NCI-H2107 (cell line): ENCODE measurements at places on chromosomes 1 and 21.

DNA sequence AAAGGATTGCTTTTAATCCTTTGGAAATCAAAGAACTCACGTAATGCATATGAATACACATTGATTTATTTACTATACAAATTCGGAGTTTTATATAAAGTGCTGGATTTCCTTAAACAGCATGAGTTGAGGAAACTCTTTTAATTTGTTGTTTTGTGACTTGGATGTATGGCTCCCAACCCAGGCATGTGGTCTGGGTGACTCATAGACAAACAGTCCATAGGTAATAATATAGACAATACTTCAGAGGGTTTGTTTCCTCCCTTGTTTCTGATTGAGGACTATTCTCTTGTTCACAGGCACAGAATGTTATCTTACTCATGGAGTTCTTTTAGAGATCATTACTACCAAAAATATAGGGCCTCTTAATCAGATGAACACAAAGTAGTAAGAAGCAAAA lies 43.8 kb downstream of the XPR1 start:
- no peak for DNase-seq

DNA sequence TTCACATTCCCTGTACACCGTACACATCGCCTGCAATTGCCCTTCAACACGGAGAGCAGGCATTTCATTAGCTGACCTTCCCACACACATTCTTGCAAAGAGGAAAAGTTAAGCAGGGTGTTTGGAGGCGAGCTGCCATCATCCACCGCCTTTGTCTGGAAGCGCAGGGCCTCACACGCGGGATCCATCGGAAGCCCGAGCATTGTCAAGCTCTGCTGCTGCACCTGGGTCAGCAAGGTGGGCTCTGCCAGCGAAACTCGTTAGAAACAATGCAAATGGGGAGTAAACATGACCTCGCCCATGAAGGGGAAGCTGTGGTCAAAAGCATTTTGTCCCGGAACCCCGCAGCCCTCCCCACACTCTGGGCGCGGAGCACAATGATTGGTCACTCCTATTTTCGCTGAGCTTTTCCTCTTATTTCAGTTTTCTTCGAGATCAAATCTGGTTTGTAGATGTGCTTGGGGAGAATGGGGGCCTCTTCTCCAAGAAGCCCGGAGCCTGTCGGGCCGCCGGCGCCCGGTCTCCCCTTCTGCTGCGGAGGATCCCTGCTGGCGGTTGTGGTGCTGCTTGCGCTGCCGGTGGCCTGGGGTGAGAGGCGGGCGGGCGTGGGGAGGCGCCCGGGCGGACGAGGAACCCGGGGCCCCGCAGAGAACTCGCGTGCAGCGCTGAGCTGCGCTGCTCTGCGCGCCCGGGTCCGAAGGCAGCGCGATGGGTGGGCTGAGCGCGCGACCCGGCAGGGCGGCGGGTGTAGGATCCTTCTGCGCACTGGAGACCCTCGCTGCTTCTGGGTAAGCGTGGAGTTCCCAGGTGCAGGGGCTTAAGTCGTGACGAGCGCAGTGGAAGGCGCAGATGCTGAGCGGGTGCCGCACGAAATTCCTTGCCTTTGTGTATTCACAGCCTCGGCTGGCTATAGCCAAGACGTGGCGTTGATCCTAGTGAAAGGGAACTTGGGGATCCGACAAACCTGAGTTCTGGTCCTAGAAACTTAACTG lies at the start of gene CR1:
Gene CR1 (plus strand): TSS at position 357 of the 992 bp plus-strand sequence. CDS start 111 bp downstream, at position 468.
- no peak for DNase-seq

DNA sequence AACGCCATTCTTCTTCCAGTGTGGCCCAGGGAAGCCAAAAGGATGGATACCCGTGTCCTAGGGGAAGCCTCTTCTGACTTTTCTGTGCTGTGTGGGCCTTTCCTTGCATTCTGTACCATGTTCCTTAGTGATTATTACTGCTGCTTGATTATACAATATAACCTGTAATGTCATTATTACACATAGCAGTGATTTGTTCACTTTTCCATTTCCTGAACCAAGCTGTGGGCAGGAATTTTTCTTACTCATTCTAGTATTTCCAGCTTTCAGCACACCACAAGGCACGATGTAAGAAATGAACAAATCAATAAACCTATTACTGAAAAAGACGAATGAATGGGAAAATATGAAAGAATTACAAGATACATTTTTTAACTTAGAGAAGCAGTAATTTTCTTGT lies 8.4 kb upstream of the USP33 start:
- no peak for DNase-seq

GRCh38 chr1:16204634-16205333 lies 7.7 kb downstream of the ARHGEF19 start:
- no peak for DNase-seq

DNA sequence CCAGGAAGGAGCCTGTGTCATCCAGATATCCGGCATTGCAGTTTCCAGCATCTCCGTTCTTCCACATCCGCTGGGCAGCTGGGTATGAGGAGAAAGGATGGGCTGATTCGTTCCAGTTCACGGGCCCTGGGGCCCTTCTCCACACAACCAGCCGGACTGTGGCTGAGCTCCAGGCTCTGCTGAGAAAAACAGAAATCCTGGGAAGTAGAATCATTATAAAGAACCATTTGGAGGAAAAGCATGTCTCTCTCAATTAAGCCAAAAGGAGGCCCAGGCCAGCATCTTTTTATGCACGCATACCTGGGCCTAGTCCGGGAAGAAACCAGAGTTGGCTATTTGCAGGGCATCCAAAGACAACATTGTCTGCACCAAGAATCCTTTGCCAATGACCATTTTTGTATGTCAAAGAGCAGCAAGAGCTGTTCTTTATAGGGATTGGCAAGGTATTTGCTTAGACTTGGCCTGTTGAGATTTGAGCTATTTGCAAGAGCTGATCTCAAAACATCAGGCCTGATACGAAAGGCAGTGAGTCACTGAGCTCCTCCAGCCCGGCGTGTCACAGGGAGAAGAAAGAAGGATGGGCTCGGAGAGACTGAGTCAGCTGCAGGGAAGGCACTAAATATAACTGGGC lies 84.9 kb upstream of the ARHGEF16 start:
- no peak for DNase-seq

GRCh38 chr1:247905181-247905580 lies 9.8 kb downstream of the OR2W3 start:
- no peak for DNase-seq

- DNase-seq = no peak
Observed at GRCh38 chr1:154350383-154350782, 25.1 kb downstream of the ATP8B2 start.

DNA sequence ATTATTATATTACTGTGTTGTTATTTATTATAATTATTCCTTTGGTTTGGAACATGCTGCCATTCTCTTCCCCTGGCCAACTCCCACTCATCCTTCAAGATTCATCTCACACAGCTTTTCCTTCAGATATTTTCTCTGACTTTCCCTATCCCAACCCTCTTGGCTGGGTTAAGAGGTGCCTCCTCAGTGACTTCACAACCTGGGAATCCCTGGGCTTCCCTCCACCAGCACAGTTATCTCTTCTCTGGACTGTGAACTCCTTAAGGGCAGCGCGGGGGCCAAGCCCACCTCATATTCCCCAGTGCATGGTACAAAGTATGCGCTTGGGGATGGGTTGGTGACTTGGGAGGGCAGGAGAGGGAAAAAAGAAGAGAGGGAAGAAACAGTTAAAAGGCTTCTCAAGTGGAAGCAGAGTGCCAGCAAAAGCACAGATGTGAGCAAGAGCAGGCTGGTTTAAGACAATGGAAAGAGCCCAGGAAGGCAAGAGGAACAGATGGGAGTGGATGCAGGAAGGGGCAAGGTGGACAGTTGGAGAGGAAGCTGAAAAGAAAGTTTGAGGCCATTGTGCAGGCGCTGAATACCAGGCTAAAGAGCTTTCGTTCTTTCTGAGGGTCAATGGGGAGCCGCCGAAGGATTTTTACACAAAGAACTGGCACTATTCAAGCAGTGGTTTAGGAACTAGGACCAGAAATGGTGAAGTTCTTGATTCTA lies 132.3 kb downstream of the BEND5 start:
- no peak for DNase-seq
